NCI-H1092 treated with DMSO at 0.1 percent for 48 hours (cell line): ENCODE measurements at places on chromosomes 7 and 10.
A peak's percentile ranks its signal among the peaks of the same experiment; 100 is the strongest.

DNA sequence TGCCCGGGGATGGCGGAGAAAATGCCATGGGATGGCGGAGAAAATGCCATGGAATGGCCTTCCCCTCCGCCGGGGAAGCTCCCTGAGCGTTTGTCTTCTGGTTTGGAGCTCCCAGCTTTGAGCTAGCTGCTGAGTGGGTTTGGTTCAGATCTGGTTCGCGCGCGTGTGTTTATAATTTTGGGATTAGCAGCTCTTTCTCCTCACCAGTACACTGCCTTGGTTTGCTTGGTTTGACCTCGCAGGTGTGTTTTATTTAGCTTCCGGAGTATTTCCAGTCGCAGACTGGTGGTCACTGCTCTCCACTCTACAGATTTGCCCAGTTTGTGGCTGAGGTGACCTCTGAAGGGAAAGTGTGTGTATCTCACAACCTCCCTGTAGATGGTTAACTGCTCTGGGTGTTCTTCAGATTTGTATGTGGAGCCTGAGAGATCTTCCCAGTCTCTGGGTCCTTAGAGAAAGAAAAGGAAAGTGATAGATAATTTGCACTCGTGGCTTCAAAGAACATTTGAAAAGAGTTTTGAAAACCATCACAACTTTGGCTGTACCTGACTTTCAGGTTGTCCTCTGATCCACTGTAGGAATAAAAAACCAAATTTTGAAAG lies 597 bp downstream of the ZNF277 start:
- peak; percentile 43 for DNase-seq

DNA sequence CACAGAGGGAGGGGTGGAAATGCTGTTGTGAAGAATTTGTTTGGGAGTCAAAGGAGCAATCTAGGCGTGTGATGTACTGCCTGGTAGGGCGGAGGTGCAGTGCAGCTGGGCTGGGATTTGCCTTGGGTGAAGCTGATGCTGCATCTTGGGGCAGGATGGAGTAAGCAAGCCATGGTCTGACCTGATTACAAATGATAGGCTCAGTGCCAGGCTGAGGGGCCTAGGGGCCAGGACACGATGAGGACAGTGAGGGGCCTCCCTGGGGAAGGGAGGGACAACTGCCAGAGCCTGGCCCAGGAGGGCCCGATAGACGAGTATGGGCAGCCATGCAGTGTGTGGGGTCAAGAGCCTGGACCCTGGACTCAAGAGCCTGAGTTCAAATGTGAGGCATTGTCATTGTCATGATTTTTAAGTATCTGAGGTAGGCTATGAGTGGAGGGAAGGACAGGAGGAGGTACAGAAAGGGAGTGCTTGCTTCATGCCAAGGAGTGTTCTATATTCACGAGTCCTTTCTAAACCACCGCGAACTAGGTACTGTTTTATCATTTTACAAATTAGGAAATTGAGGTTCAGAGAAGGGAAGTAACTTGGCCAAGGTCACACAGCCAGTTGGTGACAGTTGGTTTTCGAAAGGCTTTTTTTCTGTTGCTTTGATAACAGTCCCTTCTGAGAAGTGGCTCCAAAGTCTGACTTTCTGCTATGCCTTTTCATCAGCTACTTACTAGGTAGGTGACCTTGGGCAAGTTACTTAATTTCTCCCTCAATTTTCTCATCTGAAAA lies 29.7 kb downstream of the HIF1AN start:
- DNase-seq: no peak

- no peak for DNase-seq
Measured at GRCh38 chr7:149870701-149871483, 2.9 kb upstream of the ATP6V0E2 start.

DNA sequence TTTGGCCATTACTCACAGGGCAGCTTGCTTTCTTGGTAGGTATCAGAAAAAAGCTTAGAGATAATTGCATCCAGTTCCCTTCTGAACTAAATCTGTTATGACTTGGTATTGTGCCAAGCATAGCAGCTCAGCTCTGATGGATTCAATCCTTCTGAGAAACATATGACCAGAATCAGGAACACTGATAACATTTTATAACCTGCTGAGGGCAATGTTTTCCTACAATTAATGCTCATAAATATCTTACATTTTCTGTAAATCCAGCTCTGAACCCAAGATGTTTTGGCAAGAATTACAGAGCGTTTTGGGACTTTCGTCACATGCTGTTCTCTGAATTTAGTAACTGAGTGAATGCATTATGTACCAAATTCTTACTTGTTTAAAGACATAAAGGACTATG lies 167.8 kb downstream of the KIF20B start:
- no peak for DNase-seq
